ENCODE measurements at places on chromosomes 1 and 21. TPM values are rescaled to one million over a fixed set of nuclear protein-coding genes. Genes with fewer than 3 reads are reported as not detected.

NR1I3 gene
- total RNA-seq, result not detected

DNA sequence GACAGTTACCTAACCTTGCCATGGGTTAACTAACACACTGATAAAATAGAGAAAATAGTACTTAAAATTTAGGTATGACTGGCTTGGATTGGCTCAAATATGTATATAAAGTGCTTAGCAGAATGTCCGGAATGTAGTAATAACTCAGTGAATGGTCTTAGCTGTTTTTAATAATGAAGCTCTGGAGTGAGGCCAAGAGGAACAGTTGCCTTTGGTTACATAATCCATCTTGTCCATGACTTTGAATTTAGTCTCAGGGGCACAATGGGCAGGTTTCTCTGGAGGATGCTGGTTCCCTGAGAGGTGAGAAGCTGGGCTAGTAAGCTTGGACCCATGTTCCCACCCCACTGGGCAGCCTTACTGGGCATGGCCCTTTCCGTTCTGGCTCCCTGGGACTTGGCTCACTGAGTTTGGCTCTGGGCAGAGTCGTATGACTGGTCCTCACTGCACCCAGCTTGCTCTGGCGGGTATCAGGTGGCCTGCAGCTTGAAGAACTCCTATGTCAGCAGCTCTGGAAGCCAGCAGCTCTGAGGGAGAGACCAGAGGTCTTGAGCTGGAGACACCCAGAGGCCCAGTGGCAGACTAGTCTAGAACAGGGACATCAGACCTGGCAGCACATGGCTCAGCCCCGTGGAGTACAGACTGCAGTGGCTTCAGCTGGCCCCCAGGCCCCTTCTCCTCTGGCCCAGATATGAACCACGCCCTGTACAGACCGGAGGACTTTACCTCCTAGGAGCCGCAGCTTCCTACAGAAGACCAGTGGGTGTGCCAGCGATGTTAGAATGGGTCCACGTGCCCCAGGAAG lies 40.4 kb downstream of the TENT5C start:
- DNase-seq, result peak; percentile 19

- DNase-seq, result no peak
Observed at GRCh38 chr21:41821756-41822431, 55.0 kb upstream of the RIPK4 start.

ACTL8 gene
- total RNA-seq, result 0.23 TPM

- DNase-seq, result no peak
Observed at GRCh38 chr21:19392390-19392789, 988.8 kb upstream of the TMPRSS15 start.

DNA sequence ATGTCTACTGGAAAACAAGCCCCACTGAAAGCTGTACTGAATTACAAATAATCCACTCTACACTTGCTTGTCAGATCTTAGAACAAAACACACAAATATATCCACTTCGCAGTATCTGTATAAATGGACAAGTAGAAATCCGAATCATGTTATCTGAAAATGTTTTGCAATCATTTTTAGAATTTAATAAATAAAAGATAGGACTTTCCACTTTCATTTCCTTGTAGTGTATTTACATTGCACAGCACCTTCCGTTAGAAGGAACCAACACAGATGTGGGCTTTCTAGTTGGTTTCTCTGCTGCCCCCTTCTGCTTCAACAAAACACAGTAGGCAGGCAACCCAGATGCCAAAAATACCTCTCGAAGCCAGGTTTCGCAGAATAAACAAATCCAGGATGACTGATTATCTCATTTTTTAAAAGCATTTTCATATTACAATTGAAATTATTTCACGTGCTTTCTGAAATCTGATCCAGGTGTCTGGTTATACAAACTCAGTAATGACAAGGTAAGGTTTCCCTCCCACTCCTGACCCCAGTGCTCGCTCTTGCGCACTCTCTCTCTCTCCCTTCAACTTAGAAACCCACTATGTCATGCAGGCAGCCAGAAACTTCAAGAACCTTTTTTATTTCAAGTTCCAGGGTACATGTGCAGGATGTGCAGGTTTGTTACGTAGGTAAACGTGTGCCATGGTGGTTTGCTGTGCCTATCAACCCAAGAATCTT lies 389.9 kb downstream of the SMYD3 start:
- DNase-seq, result peak; percentile 61

PLA2G2C gene
- total RNA-seq, result not detected

SPRR5 gene
- total RNA-seq, result not detected

DNA sequence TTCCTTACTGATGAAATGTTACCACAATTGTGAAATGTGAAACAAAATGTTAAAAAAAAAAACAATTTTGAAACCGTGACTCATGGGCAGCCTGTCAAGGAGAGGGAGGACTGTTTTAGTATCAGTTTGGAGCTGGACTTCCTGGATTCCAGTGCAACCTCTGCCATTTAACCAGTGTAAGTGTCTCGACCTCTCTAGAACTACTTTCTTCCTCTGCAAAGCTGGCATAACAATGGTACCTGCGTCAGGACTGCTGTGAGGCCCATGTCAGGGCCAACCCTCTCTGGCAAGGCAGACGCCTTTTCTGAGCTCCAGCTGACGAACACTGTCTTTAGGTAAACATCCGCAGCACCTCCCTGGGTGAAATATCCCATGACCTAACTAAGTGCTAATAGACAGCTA lies 20.9 kb downstream of the URB1 start:
- DNase-seq, result peak; percentile 95

ARHGAP30 gene
- 0.58 TPM for total RNA-seq

RHD gene
- not detected for total RNA-seq

LCE1B gene
- total RNA-seq, result 2.0 TPM

DNA sequence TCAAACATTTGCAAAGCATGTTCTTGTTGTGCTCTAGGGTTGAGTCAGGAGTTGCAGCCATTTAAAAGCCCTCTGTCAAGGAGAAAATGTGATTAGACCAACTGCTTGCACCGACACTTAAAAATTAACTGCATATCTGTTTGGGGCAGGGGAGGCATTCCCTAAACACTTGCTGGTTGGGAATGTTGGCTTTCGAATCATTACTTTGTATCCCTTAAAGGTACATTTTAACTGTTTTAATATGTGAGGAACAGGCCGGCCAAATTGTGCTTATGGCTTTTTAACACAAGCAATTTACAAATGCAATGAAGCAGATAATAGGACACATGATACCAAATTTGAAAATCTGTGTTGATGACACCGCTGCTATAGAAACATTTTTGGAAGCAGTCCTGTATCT lies 159.1 kb downstream of the LHX8 start:
- no peak for DNase-seq
